ENCODE measurements at places on chromosomes 6 and 20.

- peak; percentile 81 for DNase-seq
Observed at GRCh38 chr6:21953831-21954801, 342.7 kb downstream of the PRL start.

GRCh38 chr6:167832497-167833395 lies 6.0 kb downstream of the AFDN start:
- no peak for DNase-seq

- no peak for DNase-seq
Observed at GRCh38 chr6:121694801-121695251, 259.4 kb downstream of the GJA1 start.

DNA sequence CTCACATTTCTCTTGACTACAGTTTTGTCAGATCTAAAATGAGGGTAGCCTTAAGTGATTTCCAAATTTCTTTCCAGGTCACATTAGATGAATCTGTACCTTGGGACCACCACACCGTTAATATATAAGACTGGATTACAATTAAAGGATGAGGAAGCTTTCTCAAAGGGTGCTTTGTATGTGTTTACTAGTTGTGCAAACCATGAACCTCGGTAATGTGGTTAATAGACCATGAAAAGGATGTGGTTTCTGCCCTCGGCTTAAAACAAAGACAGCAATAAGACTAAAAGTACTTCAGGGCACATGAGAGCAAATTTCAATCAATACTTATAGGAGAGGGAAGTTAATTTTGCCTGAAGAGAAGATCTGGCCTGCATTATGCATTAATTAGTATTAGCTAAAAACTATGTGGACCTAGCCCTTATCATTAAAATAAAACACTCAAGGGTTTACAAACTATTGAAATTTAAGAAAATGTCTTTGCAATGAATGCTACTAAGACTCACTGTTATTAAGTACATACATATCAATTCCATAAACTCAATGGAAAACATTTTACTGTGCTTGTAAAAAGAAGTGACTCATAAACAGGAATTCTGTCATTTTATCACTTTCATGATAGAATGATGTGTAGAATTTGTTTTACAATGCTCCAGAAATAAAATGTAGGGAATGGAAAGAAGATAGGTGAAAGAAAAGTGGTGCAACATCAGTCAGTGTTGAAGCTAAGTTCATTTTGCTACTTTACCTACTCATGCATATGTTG lies 936 bp upstream of the TMX4 start:
- DNase-seq = no peak

- DNase-seq = no peak
Observed at GRCh38 chr6:104229057-104229456, 630.7 kb downstream of the HACE1 start.

- DNase-seq = no peak
Observed at GRCh38 chr6:98937351-98937750, 10.4 kb downstream of the FBXL4 start.

- no peak for DNase-seq
Observed at GRCh38 chr6:30061858-30062458, 893 bp downstream of the POLR1H start.

DNA sequence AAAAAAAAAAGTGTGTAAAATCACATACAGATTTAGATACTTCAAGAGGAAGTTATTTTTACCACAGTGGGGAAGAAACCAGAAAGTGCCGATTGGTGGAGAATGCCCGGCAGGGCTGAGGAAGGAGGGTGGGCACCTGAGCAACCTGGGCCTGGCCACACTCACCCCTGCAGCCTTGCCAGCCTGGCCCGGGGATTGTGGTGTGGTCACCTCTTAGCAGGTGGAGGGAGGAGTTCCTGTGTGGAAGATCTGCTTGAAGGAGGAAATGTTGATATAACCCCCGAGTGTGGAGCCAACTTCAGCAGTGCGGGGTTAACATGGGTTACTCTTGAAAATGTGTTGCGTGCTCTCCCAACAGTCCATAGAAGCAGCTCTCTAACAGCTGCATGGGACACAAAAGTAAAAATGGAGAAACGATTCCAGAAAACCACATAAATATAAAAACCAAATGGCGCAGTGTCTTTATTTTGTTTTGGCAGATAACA lies 14.7 kb downstream of the UST start:
- no peak for DNase-seq

All from HFF-Myc (cell line).